ENCODE measurements at places on chromosomes 16 and 17.

- DNase-seq, result no peak
These were observed 105.1 kb upstream of the METRNL start for GRCh38 chr17:82974136-82974952.

DNA sequence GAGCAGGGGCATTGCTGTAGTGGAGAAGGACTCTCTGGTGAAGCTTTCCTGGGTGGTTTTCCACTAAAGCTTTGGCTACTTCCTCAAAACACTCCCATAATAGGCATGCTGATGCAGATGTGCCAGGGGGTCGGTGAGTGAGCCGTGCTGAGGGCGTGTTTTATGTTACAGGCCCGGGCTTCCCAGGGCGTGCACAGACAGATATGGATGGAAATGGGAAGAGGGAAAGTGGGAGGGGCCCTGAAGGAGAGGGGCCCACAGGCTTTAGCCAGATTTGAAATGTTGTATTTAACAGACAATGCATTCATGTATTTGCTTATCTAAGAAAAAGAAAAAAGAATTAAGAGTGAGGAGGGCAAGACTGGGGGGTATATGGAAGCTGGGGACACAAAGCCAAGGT lies 56.3 kb downstream of the IL21R start:
- no peak for DNase-seq

DNA sequence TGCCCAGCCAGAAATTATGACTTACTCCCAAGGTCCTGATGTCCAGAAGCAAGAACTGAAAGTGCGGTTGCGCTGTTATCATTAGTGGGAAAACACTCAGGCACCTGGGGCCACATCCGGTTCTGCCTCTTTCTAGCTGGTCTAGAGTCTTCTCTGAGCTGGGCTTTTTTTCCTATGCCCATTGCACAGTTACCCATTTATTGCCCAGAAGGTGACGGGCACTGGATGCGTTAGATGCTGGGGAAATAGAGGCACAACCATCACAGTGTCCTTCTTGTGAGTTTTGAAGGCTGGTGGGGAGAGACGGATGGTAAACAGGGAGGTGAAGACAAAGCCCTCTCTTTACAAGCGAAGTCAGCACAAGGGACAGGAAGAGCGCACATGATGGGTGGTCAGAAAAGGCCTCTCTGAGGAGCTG lies 37.7 kb downstream of the PLCG2 start:
- no peak for DNase-seq

- DNase-seq, result no peak
These were observed 4.4 kb upstream of the NXPH3 start for GRCh38 chr17:49571283-49571682.

DNA sequence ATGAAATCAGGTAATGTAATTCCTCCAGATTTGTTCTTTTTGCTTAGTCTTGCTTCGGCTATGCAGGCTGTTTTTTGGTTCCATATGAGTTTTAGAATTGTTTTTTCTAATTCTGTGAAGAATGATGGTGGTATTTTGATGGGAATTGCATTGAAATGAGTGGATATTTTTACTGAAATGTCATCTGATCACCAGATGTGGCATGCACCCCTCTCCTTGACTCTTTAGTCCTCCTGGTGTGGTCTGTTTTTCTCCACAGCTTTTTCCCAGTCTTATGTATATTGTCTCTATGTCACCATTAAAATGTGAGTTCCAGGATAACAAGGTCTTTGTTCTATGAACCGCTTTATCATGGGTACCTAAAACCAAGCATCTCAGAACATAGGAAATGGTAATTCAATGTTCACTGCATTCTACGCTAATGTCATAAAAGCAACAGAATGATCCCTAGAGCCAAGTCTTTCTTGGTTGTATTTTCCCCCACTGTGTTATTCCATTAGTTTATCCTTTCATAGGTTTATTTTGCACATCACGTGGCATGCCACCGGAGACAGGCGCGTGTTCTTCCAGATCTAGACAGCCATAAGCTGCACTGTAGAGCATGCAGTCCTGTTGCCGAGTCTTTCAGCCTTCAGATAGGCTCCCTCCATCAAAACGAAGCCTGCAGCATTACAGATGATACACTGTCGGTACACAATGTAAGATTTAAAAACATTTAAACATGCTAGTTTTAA lies 172.5 kb downstream of the RPTOR start:
- no peak for DNase-seq

DNA sequence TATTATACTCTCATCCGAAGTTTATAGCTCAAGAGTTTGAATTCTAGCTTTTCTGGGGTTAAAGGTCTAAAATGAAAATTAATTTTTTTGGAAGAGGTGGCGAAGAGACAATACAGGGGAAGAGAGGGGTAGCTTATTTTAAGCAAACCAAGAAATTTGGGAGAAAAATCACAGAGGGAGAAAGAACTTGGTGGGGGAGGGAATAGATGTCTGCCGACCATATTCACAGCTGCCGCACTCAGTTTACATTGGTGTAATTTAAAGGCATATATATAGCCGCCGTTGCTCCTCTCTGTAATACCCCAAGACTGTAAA lies 6.5 kb upstream of the ZFHX3 start:
- no peak for DNase-seq

DNA sequence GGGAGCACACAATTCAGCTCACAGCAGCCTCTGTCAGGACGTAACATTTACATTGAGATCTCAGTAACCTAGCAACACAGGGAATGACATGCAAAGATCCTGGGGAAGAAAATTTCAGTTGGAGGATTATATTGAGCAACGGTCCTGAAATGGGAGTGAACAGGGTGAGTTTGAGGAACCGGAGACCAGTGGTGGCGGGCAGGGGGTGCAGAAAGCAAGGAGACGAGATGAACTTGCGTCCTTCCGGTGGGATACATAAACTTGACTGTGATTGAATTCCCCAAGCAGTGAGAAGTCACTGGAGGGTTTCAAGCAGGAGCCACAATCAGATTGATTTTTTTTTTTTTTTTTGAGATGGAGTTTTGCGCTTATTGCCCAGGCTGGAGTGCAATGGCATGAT lies 51.5 kb downstream of the SHISA6 start:
- DNase-seq, result no peak
